ENCODE measurements at places on chromosomes 11 and 22. TPM values are rescaled to one million over a fixed set of nuclear protein-coding genes. Genes with fewer than 3 reads are reported as not detected.

The LMO1 gene
- total RNA-seq, result not detected

The MIOX gene
- total RNA-seq, result not detected

The LRP4 gene
- 3.2 TPM for total RNA-seq

The MMP11 gene
- 5.0 TPM for total RNA-seq

The ANO1 gene
- 0.09 TPM for total RNA-seq

The FBLN1 gene
- 957 TPM for total RNA-seq

The P2RY2 gene
- total RNA-seq, result not detected

The GAB4 gene
- total RNA-seq, result not detected

The ZNF143 gene
- total RNA-seq, result 26.2 TPM

The OR56A1 gene
- total RNA-seq, result under 0.01 TPM

The SHISA8 gene
- not detected for total RNA-seq

The ART1 gene
- total RNA-seq, result not detected

Data from bronchial smooth muscle cell (primary cell).